ENCODE measurements at places on chromosomes 2 and 18.

DNA sequence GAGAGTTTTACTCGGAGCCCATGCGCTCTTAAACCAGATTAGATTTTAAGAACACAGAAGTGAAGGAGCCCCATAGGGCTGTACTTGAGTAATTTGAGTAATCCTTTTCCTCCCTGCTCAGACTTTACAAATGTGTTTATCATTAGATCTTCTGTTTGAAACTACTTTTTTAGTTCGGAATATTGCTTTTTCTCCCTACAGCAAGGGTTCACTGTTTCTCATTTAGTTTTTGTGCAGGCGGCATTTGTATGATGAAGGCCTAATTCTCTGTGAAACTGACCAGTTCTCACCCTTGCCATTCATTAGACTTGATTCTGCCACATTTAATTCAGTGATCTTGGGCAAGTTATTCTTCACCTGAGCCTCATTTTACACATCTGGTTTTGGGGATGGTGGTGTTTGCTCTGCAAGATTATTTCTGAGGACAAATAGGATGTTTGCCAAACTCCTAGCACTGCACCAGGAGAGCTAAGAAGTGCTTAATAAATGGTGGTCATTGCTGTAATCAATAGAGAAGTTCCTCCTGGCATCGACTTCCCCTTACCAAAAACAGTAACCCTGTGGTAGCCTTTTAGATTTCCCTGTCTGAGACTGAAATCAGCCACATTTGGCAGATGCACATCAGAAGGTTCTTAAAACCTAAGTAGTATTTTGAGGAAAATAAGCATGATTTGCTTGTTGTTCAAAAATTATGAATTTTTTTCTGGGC, 2.2 kb downstream of the B3GNT2 start:
- no peak for DNase-seq

DNA sequence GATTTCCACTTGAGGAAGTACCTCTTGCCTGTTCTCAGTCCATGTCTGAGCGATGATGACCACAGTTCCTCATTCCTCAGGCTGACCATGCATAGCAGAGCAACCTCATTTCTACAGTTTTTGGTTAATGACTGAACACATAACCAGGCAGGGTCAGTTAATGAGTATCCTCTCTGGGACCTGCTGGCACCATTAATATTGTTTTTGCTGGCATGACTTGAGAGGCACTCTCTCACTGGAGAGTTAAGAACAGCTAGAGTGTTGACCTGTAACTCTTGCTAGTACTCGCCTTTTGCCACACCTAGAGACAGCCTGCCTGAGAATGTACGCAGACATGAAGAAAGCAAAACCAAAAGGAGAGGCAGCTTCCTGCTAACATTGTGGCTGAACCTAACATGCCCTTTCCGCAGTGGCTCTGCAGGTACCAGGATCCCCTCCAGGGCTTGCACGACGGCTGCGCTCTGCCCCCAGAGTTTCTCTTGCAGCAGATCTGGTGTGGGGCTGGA, 23.9 kb downstream of the PECR start:
- DNase-seq: no peak

DNA sequence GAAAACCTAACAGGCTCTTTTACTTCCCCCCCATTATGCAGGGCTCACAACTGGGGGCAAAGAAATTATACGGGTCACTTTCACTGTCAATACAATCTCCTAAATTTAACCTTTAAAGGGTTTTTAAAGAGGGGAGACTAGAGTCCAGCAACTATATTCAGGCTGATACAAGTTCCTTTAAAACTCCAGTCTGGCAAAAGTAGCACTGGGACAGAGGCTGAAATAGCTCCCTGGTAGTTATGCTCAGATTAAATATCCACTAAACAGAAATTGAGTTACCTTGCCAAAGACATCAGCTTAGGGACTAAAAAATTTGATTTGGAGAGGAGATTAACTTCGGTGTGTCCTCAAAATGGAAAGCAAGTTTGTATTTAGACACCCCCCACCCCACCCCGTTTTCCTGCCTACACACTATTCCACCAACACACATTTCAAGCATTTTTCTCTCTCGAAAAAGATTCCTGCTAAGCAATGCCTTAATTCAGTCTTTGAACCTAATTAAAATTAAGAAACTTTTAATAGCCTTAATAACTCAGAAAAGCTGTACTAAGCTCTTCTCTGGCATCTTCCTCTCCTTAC, 127.2 kb downstream of the OSBPL1A start:
- DNase-seq: no peak

- DNase-seq: no peak
Measured at GRCh38 chr18:59833785-59834184, 66.0 kb upstream of the PMAIP1 start.

DNA sequence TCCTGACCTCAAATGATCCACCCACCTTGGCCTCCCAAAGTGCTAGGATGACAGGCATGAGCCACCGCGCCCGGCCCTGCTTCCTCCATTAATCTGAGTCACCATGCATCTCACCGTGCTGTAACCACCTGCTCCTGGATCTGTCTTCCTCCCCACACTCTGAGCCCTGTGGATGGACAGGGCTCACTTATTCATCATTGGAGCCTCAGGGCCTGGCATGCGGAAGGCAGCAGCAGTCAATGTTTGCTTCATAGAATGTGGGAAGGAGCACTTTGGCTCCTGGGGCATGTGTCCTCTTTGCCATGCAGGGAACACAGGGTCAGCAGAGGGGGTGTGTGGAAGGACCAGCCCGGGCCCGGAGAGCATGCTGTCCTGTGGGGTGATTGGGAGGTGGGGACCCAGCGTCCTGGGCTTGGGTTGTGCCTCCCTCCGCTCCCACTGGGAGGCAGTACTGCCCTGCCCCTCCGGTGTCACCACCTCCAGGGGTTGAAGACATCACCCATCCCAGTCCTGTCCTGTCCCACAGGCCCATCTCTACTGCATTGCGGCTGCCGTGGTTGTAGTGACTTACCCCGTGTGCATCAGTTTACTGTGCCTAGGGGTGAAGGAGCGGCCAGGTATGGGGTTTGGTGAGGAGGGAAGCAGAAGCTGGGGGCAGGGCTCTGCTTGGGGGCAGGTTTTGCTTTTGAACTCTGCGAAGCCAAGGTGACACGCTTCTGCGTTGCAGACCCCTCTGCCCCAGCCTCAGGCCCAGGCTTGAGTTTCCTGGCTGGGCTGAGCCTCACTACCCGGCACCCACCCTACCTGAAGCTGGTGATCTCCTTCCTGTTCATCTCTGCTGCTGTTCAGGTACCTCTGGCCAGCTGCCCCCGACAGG, 11.5 kb downstream of the MFSD2B start:
- DNase-seq: no peak

DNA sequence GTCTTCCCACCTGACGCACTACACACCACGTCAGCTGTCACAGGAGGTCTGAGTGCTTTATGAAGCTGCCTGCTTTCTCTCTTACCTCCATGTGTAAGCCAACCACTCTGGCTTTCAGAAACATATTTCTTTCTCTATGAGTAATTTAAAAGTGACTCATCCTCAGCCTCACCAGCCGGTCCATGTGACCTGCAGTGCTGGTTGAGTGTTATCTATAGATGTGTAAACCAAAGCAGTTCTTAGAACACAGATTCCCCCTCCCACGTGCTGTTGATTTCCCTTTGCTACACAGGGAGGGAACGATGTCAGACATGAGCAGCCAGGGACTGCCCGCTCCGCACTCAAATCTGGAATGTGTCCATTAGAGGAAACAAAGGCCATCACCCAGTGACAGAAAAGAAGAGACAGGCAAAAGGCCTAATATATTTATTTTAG, 157.8 kb downstream of the BCL2 start:
- DNase-seq: peak; percentile 41

DNA sequence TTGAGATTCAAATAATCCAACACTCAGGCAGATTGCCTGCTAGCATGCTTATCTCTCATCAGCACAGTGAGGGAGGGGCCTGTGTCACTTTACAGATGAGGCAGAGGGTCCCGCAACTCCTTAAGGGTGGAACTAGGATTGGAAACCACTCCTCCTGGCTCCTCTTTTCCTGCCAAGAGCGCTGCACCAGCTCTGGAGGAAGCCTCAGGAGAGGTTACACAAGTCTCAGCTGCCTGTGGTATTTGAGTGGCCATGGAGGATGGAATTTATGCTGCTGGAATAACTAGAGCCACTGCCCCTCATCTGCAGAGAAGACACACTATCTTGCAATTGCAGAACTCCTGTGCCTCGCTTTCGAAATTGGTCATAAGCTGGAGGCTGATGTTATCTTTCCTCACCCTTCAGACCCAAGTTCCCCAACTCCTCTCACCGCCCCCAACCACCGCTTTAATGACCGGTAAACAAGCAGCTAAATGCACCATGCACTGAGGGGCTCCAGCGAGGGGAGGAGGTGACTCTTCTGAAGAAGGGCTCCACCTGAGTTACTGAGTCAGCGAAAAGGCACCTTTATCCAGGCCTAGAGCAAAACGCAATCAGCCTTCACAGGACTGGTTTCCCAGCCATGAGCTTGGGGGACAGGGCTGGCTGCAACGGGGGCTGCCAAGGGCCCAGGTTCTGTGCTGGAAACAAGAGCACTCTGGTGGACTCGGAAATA, 245.8 kb downstream of the SOX11 start:
- no peak for DNase-seq

DNA sequence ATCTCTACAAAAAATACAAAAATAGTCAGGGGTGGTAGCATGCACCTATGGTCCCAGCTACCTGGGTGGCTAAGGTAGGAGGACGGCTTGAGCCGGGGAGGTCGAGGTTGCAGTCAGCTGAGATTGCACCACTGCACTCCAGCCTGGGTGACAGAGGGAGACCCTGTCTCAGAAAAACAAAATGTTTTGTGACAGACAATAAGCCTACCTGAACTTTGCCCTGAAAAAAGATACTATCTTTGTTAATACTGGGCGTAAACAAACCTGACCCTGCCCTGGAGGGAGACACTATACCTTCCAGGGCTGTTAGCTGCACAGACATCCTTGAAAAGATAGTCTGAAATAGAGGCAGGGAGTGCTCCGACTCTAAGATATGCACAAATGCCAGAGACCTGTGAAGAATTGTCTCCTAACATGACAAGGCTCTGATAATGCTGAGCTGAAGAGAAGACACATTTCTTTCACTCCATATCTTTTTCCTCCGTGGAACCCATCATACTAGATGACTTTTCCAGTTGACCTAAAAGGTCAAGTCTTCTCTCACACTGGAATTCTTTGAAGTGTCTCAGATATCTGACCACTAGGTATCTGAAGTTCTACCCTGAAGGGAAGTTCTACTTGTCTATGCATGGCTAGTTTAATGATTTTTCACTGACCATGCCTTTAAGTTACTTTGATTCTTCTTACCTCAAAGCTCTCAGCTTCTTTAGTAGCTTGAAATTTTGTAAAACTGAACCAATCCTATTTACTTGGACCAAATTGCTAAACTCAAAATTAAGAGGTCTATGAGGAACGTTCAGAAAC, 20.9 kb upstream of the HK2 start:
- DNase-seq: no peak

- no peak for DNase-seq
Measured at GRCh38 chr2:165905854-165906253, 47.7 kb downstream of the TTC21B start.

- DNase-seq: no peak
Measured at GRCh38 chr18:2368102-2368501, 203.2 kb downstream of the METTL4 start.

DNA sequence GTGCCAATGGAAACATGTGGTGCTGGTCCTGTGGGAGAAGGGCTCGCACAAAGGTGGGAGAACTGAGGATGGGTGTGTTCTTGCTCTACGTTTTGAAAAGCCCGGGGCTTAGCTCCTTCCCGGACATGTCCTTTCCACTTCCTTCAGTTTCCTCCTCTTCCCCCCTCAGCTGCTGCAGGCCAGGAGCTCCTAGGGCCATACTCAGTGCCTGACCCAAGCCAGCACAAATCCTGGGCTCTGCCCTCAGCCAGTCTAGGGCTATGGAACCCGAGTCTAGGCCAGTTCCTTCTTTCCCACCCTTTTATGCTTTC, 1.4 kb upstream of the SIX2 start:
- no peak for DNase-seq

- DNase-seq: no peak
Measured at GRCh38 chr18:39208190-39208589, 1642.6 kb upstream of the CELF4 start.

DNA sequence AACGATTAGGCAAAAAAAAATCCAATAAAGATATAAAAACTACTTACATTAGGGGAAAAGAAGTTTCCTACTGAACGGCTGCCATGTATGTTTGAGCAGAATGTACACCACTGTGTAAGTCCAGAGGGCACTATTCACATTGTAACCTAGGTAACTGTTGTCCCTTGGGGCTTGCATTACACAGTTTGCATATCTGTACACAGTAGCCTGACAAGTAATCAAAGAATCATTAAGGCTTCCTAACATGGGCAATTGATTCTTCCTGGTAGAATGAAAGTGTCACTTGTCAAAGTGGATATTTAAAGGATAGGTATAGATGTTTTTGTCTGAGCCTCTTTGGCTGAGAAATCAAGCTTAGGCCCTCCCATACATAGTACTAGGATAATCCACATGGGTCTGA, 39.1 kb downstream of the PLEK start:
- DNase-seq: no peak

GRCh38 chr2:66553370-66553769, 118.4 kb downstream of the MEIS1 start:
- DNase-seq: no peak

- DNase-seq: no peak
Measured at GRCh38 chr2:178106053-178106452, 6.2 kb upstream of the RBM45 start.

GRCh38 chr2:135803278-135803677, 33.7 kb downstream of the LCT start:
- DNase-seq: no peak

DNA sequence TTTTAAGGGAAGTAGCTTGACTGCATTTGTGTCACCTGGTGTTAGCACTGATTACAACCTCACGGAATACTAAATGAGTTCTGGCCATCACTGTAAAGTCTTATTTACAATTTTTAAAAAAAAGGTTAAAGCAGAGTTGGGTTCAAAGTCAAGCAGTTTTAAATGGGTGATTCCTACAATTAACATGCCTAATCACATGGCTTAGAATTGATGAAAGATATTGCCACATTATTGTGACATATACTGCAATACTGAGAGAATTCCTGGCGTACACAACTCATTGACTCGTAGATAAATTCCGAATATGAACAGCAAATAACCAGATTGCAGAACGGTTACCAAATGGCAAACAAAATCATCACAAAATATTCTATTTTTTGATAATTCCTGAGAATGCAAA, 34.2 kb downstream of the ROCK2 start:
- no peak for DNase-seq

- DNase-seq: no peak
Measured at GRCh38 chr2:45990131-45990530, 307.1 kb upstream of the EPAS1 start.

DNA sequence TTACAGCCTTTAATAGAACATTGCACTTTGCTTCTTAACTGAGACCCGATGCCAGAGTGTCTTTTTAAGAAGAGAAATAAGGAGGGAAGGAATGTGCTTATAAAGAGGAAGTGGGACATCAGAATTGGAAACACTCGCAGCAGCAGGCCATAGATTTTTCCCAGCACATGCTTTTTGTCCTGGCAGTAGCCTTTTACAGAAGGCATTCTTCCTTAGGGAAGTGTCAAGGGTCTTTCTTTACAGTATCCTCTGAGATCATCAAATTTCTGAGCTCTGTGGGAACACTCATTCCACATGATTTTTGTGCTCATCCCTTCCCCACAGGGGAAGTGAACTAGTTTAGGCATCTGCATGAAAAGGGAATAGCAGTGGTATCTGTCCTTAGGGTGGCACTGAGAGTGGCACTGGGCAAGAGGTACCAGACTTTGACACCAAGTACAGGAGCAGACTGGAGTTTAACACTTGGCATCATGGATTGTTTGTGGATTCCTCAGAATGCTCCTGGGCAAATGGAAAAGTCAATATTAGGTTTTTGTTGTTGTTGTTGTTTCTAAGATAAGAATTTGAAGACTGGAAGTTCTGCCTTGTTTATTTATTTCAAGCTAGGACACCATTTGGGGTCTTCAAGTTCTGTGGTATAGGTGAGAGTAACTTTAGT, 4.1 kb downstream of the MYO1B start:
- no peak for DNase-seq
